ENCODE measurements at places on chromosomes 1 and 21. TPM values are rescaled to one million over a fixed set of nuclear protein-coding genes. Genes with fewer than 3 reads are reported as not detected.

The RAB42 gene
- 2.7 TPM for total RNA-seq

The CFAP74 gene
- not detected for total RNA-seq

The SPRR2E gene
- not detected for total RNA-seq

The KLHDC9 gene
- 2.0 TPM for total RNA-seq

The ELF3 gene
- total RNA-seq: 260 TPM

The LEMD1 gene
- total RNA-seq: not detected

The RPRD2 gene
- 13.4 TPM for total RNA-seq

The KDF1 gene
- 0.12 TPM for total RNA-seq

The KCNJ15 gene
- total RNA-seq: 0.25 TPM

The ELAVL4 gene
- total RNA-seq: not detected

Measured in A549 treated with GW870086 at 1 μM for 4 hours (cell line).